ENCODE measurements at places on chromosomes 3 and 15.

- DNase-seq: no peak
Measured at GRCh38 chr3:14404631-14405359, 2.4 kb downstream of the SLC6A6 start.

- no peak for DNase-seq
Measured at GRCh38 chr3:197613199-197613598, 57.4 kb upstream of the BDH1 start.

DNA sequence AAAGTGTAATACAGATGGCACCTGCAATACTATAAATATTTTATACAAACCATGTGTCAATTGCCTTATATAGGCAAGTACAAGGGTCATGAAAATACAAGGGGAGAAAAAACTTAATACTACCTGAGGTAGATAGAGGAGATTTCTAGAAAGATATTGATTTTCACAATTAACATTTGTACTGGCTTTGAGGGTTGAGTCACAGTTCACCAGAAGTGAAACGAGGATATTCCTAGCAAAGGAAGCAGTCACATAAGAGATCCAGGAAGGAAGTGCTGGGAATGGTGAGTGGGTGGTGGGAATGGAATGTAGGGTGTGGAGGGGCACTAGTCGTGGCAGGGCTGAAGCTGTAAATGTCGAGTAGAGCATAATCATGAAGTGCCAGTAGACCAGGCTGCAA, 108.7 kb downstream of the P2RY1 start:
- peak; percentile 2 for DNase-seq

GRCh38 chr3:171953301-171954022, 85.9 kb upstream of the FNDC3B start:
- no peak for DNase-seq

GRCh38 chr3:195110647-195111318, 160.2 kb downstream of the XXYLT1 start:
- DNase-seq: no peak

DNA sequence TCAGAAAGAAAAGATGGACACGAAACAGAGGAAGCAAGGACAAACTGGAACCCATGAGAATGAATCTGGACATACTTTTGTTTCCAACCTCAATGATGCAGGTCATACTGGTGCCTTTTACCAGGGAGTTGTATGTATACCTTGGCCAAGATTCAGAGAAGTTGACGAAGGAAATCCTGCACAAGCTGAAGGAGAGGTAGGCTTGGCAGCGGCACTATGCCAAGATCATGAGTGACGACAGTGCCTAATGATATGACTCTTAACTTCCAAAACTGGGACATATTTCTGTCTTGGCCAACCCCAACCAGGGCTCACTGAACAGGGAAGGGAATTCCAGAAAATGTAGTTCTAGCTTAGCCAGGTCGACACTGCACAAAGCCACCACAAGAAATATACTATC, 149.2 kb upstream of the SLCO3A1 start:
- no peak for DNase-seq

DNA sequence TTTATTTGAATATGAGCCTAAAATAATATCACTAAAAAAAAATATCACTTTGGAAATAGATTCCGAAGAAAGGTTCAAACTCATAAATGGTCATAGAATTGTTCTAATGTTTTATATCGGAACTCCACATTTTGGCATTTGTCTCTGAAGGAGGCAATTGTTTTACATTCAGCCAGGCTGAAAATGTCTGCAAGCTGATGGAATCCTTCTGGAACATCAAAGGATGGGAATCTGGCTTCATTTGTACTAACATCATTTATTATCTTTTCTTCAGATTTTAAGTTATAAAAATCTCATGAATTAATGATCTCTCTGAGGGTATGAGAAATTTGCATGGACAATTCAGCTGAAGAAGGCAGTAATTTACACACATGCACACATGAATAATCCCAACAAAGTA, 251.4 kb upstream of the RGMA start:
- no peak for DNase-seq

DNA sequence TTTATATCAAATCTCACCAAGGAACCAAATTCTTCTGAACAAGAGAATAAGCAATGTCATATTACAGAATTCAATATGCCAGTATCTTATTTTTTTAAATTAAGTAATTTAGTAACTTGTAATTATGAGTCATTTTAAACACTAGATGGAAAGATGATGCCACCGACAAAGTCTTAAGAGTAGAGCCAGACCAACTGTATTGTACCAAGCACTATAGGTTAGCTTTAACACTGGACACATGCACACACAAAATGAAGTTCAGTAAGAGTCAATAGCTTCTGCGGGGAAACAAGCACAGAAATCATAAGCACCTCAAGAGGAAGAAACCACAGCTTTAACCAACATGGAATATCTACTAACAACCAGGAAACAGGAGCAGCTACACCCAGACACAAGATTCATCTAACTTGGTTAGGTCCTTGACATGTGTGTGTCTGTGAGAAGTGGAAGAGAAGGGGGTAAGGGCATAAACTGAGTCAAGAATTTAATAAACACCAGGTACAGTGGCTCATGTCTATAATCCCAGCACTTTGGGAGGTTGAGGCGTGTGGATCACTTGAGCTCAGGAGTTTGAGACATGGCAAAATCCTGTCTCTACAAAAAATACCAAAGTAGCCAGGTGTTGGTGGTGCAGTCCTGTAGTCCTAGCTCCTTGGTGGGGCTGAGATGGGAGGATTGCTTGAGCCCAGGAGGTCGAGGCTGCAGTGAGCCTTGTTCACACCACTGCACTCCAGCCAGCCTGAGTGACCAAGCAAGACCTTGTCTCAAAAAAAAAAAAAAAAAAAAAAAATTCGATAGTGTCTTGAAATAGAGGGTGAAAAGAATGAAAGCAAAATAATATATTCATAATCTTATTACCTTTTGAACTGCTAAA, 28.9 kb downstream of the DENND4A start:
- no peak for DNase-seq

DNA sequence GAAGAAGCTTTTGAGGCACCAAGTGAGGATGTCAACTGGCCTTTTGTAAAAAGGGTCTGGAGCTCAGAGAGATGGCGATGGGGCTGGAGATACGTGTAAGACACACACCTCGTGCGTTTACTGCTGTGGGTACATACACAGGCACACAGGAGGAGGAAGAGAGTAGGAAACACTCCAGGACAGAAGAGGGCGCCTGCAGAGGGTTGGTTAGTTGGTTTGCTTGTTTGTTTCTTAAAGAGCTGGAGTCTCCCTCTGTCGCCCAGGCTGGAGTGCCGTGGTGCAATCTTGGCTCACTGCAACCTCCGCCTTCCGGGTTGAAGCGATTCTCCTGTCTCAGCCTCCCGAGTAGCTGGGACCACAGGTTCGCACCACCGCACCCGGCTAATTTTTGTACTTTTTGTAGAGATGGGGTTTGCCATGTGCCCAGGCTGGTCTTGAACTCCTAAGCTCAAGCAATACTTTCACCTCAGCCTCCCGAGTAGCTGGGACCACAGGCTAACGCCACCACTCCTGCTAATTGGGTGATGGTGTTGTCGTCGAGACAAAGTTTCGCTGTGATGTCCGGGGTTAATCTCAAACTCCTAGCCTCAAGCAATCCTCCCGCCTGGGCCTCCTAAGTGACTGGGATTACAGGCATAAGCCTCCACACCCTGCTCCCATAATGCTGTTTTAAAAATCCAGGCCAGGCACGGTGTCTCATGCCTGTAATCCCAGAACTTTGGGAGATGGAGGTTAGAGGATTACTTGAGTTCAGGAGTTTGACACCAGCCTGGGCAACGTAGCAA, 1.3 kb upstream of the PRR20G start:
- no peak for DNase-seq

DNA sequence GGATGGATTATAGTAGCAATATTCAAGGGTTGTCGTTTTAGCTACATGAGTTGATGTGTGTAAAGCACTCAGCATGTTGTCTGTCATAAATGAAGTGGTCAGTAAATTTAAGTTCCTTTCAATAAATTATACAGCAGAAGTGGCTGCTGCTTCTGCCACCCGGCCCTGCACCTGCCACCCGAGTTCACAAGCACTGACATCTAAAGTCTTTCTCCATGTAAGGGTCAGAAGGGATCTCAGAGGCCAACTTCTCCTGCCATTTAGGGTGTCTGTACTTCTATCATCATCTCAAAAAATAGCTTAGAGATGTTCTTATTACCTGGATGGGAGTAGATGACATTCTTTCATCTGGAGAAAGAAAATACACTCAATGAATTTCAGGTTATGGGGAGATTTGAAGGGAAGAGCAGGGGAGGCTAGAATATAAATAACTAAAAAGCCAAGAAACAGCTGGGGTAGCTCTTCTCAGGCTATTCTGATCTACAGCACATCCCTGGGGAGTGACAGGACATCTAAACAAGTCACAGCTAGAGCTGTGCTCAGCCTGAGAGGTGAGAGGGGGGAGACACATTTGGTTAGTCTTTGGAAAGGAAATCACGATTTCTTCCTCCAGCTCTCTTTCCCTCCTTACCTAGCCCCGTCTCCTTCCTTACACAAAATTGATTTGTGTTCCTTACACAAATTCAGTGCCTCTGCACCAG, 8.0 kb downstream of the GCSAM start:
- DNase-seq: no peak

GRCh38 chr3:163327086-163327485, 1751.2 kb downstream of the SI start:
- peak; percentile 5 for DNase-seq

- DNase-seq: no peak
Measured at GRCh38 chr3:174331095-174331800, 527.9 kb upstream of the NAALADL2 start.

DNA sequence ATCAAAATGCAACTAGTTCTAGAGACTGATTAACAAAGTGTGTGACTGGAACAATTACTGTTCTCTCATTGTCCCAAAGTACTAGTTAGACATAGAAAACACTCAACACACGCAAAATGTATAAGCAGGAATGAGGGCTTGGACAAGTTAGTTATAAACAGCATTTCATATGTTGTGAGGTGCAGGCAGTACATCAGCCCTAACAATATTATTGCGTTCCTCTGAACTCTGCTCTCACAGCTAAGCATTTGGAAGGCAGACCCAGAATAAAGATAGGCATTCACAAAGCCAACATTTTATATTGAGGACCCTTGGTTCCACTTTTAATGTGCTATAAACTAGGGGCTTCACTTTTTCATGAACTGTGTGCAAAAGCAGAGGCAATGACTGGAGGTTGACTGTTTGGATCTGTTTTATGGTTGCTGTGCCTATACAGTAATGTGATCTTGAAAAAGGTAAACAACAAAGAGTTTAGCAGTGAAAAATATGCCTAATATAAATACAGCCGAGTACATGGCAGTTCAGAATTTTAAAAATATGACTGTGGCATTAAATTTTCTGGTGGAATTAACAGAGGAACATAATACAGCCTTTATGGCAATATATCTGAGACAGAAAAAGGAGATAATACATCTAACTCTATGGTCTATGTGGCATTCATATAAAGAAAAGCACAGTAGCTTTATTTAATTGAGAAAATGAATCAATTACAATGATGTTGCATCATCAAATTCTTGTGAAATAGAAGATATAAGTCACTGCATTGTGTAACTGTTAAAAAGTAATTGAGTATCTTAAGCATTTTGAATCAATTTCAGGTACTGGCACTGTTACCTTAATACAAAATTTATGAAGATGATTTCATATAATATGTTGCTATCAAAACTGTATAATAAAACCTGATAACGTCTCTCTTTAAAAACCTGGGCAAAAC, 80.0 kb upstream of the SKOR1 start:
- no peak for DNase-seq

- no peak for DNase-seq
Measured at GRCh38 chr15:72369964-72370363, 5.8 kb downstream of the HEXA start.

GRCh38 chr3:63979093-63979885, 44.0 kb downstream of the PSMD6 start:
- DNase-seq: no peak

- no peak for DNase-seq
Measured at GRCh38 chr3:134535186-134535970, 49.5 kb downstream of the CEP63 start.

- peak; percentile 12 for DNase-seq
Measured at GRCh38 chr3:128188956-128189355, 35.7 kb downstream of the EEFSEC start.

All from HTR-8/SVneo (cell line).